ENCODE measurements at places on chromosomes 2 and 18. TPM values are rescaled to one million over a fixed set of nuclear protein-coding genes. Genes with fewer than 3 reads are reported as not detected.

RHBDD1 gene
- total RNA-seq: 22.3 TPM

DNA sequence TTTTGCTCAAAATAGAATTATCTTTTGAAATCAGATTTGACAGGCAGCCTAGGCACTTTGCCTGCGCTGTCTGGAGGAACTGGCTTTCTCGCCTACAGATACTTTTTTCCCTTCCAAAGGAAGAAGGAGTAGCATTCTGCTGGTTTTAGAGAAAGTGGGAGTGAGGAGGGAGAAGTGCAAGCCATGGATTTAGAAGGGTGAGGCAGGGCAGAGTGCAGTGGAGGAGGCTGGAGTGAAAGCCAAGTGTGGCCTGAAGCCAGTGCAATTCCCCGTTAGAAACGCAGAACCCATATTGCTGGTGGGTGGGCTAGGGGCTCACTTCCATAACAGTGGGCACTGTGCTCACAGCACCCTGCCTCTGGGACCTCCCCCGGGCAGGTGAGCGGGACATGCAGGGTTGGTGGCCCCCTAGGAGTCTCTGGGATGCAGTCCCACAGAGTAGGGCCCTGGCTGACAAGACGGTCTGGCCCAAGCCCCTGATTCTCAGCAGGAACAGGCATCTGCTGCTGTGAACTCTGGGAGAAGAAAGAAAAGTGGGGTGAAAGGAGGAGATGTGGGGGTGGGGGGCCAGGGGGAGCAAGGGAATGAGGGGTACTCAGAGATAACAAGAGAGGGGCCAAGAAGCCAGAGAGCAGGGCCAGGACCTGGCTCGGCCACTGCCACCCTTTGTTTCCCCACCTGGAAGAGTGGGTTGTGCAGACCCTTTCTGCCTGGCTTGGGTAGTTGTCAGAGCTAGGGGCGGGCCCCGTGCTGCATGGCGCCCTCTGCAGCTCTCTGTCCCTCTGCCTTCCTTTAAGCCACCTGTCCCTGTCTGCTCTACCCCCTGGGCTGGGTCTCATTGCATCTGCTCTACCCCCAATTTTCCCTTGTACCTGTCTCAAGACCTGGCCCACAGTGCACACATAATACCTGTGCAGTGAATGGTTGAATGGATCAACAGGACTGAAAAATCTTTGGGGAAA, 273.5 kb upstream of the HS6ST1 start:
- no peak for DNase-seq

PLB1 gene
- 1.7 TPM for total RNA-seq

GRCh38 chr2:159010340-159010739, 41.9 kb downstream of the TANC1 start:
- no peak for DNase-seq

- no peak for DNase-seq
These were observed 156.5 kb downstream of the MYO5B start for GRCh38 chr18:50038448-50038847.

DNA sequence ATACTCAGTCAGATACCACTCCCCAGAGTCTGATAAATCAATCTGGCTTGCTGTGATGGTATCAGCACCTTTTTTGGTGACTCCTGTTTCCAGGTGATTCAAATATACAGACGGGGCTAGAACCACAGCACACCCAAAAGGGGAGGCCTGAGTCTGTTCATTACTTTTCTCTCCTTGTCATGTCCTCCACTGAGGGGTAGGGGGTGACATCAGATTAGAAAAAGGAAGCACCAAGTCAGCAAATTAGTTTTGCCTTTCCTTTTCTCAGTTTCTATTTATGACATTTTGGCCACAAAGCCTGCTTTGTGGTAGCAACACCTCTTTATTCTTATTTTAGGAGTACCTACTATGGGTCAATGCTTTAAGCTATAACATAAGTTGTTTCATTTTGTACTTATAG, 127.4 kb downstream of the CCDC102B start:
- no peak for DNase-seq

SAG gene
- not detected for total RNA-seq

COL5A2 gene
- total RNA-seq: 0.55 TPM

GRCh38 chr2:233059797-233060500, at the start of gene INPP5D:
Gene INPP5D (plus strand): TSS chr2:233060342. CDS start chr2:233060479, 137 bp downstream.
- no peak for DNase-seq

DNA sequence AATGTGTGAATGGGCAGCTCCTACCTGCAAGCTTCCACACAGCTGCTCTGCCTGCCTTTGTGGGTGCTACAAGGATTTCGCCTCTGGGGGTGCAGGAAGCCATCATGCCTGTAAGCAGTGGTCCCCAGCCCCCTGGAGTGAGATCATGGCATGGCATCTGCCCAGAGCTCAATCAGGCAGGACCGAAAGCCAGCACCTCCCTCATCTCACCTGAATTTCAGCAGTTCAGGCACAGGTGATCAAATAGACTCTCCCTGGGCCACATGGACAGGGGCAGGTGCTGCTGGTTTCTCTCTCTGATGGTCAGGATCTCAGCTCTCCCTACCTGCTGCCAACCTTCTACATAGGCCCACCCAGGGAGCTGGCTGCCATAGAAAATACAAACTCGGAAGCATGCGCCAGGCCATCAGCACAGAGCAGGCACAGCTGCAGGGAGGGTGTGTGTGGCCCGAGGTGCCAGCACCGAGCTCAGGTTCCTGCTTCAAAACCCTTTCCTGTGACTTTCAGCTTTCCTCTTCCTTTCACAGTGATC, 133.2 kb upstream of the ID2 start:
- no peak for DNase-seq

TMEM247 gene
- not detected for total RNA-seq

GRCh38 chr2:3459185-3460015, 59.9 kb downstream of the ADI1 start:
- DNase-seq: no peak
